ENCODE measurements at places on chromosomes 16 and 17.

GRCh38 chr17:349666-350065 lies 2.9 kb downstream of the RPH3AL start:
- no peak for DNase-seq

- DNase-seq: peak; percentile 69
Observed at GRCh38 chr16:21158208-21159110, at the start of gene LDAF1. Gene LDAF1 (plus strand): TSS chr16:21158674. CDS start chr16:21161183, 2,509 bp downstream.

GRCh38 chr16:22267764-22268163 lies 29.4 kb upstream of the POLR3E start:
- no peak for DNase-seq

DNA sequence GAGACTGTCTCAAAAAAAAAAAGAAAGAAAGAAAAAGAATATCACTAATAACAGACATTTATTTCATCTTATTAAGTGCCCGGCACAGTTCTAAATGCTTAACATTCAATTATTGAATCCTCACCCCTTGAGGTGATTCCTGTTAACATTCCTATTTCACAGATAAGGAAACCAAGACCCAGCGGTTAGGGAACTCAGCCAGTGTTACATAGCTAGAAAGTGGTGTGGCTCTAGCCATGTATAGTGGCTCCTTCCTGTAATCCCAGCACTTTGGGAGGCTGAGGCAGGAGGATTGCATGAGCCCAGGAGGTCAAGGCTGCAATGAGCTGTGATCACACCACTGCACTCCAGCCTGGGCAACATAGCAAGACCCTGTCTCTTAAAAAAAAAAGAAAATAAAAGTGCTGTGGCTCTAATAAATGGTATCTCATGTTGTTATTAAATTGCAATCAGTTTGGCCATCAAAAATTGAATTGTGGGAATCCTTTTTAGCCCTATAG lies 28.1 kb downstream of the ZNRF1 start:
- no peak for DNase-seq

DNA sequence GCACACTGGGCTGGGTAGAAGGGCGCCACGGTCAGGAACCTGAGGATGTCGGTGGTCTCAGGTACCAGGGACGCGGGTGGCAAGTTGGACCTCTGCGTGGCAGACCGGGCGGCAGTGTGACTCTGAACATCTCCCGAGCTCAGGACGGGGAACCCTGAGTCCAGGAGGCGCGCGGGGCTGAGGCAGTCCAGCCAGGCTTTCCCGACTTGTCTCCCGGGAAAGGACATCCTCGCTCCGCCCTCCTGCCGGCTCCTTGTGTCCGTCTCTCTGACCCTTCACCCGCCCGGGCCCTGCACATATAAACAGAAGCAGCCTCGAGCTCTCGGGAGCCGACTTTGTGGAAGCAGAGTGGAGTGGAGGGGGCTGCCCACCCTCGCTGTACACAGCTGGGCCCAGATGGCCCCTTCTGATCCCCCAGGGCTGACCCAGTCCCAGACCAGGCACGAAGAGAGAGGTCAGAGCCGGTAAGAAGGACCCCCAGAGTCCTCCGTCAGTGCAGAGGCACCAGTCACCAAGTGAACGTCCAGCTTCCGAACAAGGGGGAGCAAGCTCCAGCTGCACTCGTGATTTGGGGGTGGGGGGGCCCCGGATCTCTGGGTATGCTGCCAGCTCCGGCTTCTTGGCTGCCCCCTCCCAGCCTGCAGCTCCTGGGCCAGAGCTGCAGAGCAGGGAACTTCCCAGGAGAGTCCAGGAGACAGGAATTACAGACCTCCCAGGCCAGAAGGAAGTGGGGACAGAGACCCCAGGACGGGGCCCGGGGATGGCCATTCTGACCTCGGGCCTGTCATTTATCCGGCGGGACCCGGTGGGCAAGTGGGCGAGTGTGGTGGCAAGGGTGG lies 8.5 kb upstream of the P2RX1 start:
- no peak for DNase-seq

DNA sequence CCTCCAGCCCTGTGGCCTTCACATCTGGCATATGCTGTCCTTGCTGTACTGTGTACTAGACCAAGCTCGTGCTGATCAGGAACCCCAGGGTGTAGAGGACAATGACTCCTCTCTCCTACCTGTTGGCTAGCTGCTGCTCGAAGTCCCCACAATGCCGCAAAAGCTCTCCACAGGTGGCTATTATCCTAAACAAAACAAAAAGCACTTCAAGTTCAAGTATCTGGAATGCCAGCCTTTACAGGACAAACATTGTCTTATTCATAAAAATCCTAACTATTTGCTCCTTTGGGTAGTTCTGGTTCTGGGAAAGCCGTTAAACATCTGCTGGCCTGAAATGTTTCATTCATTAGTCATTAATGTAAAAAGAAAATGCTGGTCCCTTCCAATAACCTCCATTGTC lies 42.8 kb downstream of the COG7 start:
- DNase-seq: peak; percentile 45

- no peak for DNase-seq
Observed at GRCh38 chr17:3980381-3981014, 16.3 kb upstream of the ATP2A3 start.

DNA sequence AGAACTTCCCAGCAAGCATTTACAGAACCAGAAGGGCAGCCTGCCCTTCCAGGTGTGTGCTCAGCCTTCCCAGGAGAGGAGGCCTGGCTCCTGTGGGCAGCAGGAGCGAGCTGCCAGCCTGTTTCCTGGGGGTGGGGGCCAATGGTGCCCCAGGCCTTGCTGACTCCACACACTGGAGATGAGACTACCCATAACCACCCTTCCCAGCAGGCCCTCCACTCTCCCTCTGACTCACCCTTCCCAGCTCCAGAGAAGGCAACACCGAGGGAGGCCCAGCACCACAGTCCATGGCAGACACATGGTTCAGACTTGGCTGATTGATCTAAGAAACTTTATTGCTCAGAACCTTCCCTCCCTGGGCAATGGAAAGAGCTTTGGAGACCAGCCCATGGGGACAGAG lies 1.8 kb upstream of the PRSS53 start:
- DNase-seq: no peak

DNA sequence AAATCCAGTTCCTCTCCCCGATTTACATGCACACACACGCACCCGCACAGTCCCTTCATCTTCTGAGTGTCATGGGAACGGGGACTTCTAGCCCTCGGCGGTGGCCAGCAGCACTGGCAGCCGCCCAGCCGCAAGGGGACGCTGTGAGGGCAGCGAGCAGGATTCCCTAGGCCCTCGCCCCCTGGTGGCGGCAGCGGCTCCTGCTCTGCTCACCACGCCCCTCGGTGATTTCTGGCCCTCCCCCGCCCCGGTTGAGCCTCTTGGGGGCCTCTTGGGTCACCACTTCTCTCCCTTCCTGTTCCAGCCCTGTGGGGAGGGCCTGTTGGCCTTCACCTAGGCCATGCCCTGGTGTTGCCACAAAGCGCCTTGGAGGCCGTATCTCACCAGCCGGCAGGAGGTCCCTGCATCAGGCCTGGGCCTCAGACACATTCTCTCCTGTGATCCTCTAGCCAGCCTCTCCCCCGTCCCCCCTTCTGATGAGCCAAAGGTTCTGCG lies 75.2 kb upstream of the KSR1 start:
- peak; percentile 66 for DNase-seq

- DNase-seq: no peak
Observed at GRCh38 chr16:57920215-57920879, 50.6 kb downstream of the CNGB1 start.

- no peak for DNase-seq
Observed at GRCh38 chr17:1560101-1560857, 2.3 kb downstream of the PITPNA start.

- DNase-seq: no peak
Observed at GRCh38 chr17:6107791-6108190, 37.6 kb downstream of the WSCD1 start.

DNA sequence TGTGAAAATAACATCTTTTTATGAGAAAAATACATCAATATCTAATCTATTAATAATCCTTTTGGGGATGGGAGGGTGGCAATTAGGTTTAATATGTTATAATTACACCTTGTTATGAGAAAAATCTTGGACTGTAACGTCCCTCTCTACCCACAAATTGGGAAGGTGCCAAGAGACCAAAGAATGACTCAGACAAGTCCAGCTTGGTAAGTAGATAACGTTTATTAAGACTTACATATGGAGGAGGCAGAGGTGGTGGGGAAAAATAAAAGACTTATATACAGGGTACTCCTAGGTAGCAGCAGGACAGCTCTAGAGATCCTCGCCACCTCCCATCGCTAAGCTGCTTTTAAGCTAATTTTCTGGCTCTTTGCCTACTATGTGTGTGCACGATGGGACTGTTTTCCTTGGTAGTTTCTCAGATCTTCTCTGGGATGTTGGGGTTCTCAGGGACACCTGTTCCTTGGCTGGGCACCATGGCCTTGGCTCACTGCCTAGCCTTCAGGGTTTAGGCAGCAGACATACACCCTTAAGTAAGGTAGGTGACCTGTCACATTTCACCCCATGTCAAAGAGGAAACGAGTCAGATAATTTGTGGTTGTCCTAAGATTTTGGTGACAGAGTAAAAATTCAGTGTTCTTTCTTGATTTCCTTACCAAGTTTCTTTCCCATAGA lies 31.5 kb downstream of the RBL2 start:
- DNase-seq: peak; percentile 79

- DNase-seq: peak; percentile 22
Observed at GRCh38 chr16:56514845-56515244, 5.0 kb downstream of the BBS2 start.

DNA sequence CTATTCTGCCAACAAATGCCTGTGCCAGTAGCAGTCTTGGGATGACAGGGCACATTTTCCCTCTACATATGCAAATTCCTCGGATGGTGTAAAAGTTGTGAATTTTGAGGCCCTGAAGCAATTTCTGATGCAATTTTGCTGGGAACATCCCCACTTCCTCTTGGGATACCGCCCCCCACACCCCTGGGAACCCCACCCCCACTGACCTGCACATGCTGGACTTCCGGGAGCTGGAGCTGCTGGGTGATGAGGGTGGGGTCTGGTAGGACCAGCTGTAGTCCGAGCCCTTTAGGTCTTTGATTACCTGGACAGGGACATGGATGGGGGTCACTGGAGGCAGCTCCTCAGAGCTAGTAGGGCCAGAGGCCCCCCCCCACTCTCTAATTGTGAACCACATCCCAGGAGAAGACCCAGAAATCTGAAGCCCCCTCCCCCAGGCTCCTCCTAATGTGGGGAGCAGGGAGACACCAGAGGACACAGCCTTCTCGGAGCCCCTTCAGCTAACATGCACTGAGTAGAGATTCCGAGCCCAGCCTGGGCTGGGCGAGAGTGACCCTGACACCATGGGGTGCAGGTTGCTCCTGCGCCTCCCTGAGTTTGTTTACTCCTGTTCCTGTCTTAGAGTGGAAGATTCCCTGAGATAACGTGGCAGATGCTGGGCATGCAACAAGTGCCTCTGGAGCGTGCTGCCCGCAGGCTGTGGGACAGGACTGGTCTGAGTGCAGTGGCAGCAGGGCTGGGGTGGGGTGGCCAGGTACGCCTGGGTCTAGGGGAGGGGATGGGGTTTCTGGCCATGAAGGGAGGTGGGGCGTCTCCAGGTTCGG lies 9.0 kb downstream of the MTSS2 start:
- DNase-seq: no peak

GRCh38 chr17:64780096-64781013 lies 118.2 kb upstream of the SMURF2 start:
- DNase-seq: no peak

GRCh38 chr17:45755050-45755449 lies 29.1 kb upstream of the CRHR1 start:
- DNase-seq: no peak

DNA sequence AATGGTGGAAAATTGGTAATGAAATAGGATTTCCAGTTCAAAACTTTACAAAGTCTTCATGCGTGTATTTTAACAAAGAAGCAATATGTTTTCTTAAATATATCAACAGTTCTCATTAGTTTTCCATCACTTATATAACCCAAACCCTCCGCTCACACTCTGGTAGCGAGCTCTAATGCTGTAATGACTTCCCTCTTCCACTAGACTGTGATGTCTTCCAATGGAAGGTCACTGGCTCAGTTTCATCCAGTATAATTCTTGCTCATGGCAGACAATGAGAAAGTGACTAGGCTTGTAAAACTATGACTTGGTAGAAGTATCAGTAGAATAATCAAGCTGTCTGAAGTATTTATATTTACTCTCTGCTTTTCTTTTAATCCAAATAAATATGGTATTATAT lies 32.8 kb downstream of the NETO2 start:
- no peak for DNase-seq

DNA sequence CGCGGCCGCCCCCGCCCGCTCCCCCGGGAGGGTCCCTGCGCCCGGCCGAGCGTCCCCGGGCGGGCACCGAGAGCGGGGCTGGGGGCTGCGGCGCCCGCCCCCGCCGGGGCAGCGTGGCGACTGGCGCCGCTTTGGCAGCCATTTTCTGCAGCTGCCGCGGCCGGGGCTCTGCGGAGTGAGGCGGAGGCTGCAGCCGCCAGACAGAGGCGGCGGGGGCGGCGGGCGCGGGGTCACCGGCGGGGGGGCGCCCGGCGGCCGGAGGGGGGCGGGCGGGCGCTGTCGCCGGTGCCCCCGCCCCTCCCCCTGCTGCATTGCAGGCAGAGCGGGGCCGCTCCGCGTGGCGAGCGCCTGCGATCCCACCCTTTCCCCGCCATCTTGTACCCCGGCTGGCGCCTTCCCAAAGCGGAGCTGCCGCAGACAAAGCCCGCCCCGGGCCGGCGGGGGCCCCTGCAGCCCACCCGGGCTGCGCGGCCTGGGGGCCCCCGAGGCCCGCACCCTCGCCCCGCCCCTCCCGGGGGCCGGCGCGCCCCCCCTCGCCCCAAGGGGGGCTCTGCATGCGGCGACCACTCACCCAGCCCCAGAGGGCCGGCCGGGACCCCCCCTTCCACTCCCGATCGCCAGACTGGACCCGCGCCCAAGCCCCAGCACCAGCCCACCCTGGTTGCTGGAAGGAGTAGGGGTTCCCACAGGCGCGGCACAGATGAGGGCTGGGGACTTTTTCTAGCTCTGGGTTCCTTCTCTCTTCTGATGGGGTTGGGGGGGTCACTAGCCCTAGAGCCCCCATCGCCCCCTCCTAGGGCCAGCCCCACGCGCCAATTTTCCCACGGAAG lies 16.6 kb upstream of the CBX8 start:
- DNase-seq: no peak

DNA sequence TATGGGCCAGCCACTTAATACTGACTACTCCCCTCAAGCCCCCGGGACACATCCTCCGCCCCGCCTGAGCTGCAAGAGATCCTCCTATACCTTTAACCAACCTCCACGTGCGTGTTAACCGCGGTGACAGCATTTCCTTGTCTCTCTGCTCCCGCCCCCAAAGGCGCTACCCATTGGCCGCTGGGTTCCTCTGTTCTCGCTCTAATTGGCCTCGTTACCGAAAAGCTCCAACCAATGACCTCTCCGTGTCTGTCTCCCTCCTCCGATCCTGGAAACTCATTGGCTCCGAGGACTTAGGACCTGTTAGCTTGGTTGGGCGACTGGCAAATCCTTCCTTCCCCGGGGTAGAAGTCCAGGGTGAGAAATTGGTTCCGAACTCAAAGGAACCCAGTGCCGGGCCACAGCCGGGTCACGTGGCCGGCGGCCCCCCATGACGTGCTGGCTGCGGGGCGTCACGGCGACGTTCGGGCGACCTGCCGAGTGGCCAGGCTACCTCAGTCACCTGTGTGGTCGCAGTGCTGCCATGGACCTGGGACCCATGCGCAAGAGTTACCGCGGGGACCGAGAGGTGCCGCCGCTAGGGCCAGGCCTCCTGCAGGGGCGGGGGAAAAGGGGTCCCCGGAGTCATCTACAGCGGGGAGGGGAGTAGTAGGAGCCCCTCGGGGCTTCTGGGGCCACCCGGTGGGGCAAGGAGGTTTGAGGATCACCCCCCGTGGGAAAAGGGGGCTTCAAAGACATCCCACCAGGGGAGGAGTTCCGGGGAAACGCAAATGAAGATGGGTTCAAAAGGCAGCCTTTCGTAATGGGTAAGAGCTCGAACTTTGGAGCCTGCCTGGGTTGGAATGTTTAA lies at the start of gene PNPO:
PNPO (plus strand) TSS at position 326 of the 850 bp plus-strand sequence; CDS start at position 431, 105 bp downstream.
- peak; percentile 98 for DNase-seq
